ENCODE measurements at places on chromosomes 3 and 15.

GRCh38 chr3:15703346-15703745 lies 94.4 kb downstream of the ANKRD28 start:
- no peak for DNase-seq

DNA sequence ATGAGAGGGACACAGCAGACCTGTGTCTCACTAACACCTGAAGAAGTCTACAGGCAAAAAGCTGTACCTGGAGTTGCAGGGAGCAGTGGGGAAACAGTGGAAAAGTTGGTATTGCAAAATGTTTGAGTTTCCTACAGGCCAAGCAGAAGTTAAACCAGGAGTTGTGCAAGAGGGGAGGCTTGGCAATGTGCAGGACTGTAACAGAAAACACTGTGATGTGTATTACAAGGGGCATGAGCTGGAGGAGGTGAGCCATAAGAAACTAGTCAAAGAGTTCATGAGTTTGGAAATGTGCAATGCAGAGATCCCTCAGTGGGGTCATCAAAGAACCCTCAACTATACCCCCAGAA lies 47.1 kb upstream of the SERPINI2 start:
- no peak for DNase-seq

DNA sequence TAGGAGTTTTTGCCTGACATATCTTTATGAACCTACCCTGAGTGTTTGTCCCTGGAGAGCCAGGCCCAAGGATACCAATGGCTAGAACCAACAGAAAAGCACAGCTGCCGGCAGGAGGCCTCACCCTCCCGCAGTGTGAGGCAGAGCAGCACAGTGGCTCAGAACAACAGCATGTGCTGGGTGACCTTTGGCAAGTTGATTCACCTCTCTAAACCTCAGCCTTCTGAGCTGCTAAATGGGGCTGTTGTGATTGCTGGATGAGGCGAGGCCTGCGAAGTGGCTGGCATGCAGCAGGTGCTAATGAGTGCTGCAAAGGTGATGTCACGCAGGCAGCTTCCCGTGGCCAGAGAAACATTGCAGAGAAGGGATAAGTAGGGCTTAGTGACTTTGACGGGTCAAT lies 23.3 kb downstream of the IDH2 start:
- no peak for DNase-seq

GRCh38 chr3:161413127-161413854 lies 42.0 kb upstream of the SPTSSB start:
- DNase-seq: no peak

GRCh38 chr15:66662522-66662921 lies 39.5 kb upstream of the SMAD6 start:
- DNase-seq: no peak

GRCh38 chr3:8968375-8968882 lies 5.2 kb upstream of the RAD18 start:
- DNase-seq: no peak

- peak; percentile 27 for DNase-seq
Measured at GRCh38 chr3:66394019-66394752, 106.6 kb downstream of the LRIG1 start.

DNA sequence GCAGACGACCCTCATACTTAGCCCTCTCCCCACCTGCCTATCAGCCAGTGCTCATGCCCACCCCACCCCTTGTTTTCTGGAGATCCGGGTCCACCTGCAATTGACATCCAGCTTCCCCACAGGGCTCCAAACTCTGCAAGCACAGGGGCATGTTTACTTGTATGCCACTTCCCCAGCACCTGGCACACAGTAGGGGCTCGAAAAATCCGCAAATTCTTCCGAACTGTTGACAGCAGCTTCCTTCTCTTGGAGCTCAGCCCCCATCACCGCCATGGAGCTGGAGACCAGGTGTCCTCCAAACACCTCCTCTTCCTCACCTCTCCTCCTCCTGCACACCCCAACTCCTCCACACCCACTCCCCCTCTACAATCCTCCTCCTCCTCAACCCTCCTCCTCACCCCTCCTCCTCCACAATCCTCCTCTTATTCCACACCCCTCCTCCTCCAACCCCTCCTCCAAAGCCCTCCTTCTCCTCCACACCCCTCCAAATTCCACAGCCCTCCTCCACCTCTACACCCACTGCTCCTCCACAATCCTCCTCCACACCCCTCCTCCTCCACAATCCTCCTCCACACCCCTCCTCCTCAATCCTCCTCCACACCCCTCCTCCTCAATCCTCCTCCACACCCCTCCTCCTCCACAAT lies 70.4 kb upstream of the BLM start:
- DNase-seq: no peak
